ENCODE measurements at places on chromosomes 6 and 20.

GRCh38 chr6:95203153-95203754, 374.1 kb upstream of the MANEA start:
- no peaks in the 10 kb centered on the region for H3K27me3 ChIP-seq
- no peak for DNase-seq
- no peak overlapping the region for H3K27ac ChIP-seq
- H3K4me3 ChIP-seq, result no peak overlapping the region

GRCh38 chr6:145034664-145035063, 700.7 kb downstream of the EPM2A start:
- H3K4me1 ChIP-seq, result peaks cover 7% of the 10 kb centered on the region
- H3K4me3 ChIP-seq, result no peak overlapping the region
- no peaks in the 10 kb centered on the region for H3K36me3 ChIP-seq
- DNase-seq, result no peak
- no peaks in the 10 kb centered on the region for H3K27me3 ChIP-seq

DNA sequence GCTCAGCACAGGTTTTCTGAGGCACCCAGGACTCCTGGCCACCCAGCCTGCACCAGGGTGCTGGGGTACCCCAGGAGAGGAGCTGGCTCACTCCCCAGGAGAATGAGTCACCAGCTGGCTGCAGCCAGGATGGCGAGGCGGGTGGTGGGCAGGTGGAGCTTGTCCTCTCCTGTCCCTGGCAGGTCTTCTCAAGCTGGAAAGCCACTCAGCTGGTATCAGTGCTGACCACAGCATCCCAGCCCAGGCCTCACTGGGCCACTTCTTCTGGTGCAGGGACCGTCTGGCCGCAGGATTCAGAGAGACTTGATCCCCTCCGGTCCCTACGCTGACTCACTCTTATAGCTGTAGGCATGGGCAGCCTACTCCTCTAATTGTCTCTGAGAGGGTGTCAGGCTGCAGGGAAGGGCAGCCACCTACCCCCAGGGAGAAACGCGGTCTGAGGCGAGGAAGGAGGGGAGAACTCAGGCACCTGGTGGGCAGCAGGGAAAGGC, 22.2 kb downstream of the TFEB start:
- H3K36me3 ChIP-seq, result no peaks in the 10 kb centered on the region
- H3K4me1 ChIP-seq, result no peaks in the 10 kb centered on the region
- no peak overlapping the region for H3K4me3 ChIP-seq
- H3K27ac ChIP-seq, result peak overlapping the region; percentile 87
- no peaks in the 10 kb centered on the region for H3K27me3 ChIP-seq

GRCh38 chr6:46555129-46555528, 63.9 kb upstream of the RCAN2 start:
- no peak for DNase-seq
- H3K27ac ChIP-seq, result no peak overlapping the region
- no peaks in the 10 kb centered on the region for H3K4me1 ChIP-seq

DNA sequence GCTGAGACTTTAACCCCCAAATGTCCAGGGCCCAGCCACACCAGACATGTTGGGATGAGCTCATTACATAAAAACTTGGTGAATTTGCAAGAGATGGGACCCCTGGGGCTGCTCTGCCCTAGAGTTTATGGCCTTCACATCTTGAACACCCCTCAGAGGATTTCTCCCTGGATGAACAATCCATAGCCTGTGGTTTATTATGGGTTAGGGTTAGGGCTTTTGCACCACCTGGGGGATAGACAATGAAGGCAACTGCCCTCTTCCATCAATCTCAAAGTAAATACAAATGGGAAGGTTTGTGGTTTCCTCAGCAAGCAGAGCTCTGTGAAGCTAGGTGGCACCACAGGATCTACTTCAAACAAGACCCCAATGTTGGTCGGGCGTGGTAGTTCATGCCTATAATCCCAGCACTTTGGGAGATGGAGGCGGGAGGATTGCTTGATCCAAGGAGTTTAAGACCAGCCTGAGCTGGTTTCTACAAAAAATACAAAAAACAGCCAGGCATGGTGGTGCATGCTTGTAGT, 17.4 kb downstream of the SPINT3 start:
- no peaks in the 10 kb centered on the region for H3K4me1 ChIP-seq
- H3K36me3 ChIP-seq, result no peaks in the 10 kb centered on the region
- H3K4me3 ChIP-seq, result no peak overlapping the region
- no peaks in the 10 kb centered on the region for H3K27me3 ChIP-seq

GRCh38 chr6:90350689-90351554, 54.3 kb upstream of the BACH2 start:
- DNase-seq, result no peak
- no peak overlapping the region for H3K27ac ChIP-seq
- H3K27me3 ChIP-seq, result no peaks in the 10 kb centered on the region

- H3K36me3 ChIP-seq, result no peaks in the 10 kb centered on the region
- no peak overlapping the region for H3K27ac ChIP-seq
- no peaks in the 10 kb centered on the region for H3K27me3 ChIP-seq
- DNase-seq, result no peak
- H3K4me1 ChIP-seq, result no peaks in the 10 kb centered on the region
Observed at GRCh38 chr6:143007646-143008045, 53.0 kb upstream of the AIG1 start.

DNA sequence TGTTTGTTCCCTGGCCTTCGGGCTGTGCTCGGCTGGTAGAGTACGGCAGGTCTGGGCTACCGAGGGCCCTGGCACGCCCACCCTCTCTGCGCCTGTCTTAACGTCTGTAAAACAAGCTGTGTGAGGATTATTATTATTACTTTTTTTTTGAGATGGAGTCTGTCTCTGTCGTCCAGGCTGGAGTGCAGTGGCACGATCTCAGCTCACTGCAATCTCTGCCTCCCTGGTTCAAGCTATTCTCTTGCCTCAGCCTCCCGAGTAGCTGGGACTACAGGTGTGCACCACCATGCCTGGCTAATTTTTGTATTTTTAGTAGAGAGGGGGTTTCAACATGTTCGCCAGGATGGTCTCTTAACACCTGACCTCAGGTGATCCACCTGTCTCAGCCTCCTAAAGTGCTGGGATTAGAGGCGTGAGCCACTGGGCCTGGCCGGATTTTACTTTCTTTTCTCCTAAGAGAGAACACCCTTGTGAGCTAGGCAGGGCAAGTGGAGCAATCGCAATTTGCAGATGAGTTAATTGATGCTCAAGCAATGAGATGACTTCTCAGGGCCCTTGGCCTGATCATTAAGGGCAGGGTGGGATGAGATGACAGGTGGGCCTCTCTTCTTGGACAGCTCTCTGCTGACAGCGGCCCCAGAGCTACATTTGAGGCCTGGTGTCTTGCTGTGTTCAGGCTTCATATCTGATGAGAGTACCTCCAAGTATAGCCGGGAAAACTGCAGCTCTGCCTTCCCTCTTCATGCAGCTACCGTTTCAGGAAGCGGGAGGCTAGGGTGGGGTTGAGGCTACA, 859 bp upstream of the SMIM29 start:
- peak overlapping the region; percentile 95 for H3K27ac ChIP-seq
- peak overlapping the region; percentile 88 for H3K4me3 ChIP-seq
- H3K36me3 ChIP-seq, result no peaks in the 10 kb centered on the region
- H3K4me1 ChIP-seq, result peaks cover 27% of the 10 kb centered on the region
- DNase-seq, result no peak

GRCh38 chr6:83365931-83366330, 64.9 kb downstream of the ME1 start:
- no peak for DNase-seq
- no peaks in the 10 kb centered on the region for H3K27me3 ChIP-seq
- H3K4me3 ChIP-seq, result no peak overlapping the region
- no peaks in the 10 kb centered on the region for H3K36me3 ChIP-seq

DNA sequence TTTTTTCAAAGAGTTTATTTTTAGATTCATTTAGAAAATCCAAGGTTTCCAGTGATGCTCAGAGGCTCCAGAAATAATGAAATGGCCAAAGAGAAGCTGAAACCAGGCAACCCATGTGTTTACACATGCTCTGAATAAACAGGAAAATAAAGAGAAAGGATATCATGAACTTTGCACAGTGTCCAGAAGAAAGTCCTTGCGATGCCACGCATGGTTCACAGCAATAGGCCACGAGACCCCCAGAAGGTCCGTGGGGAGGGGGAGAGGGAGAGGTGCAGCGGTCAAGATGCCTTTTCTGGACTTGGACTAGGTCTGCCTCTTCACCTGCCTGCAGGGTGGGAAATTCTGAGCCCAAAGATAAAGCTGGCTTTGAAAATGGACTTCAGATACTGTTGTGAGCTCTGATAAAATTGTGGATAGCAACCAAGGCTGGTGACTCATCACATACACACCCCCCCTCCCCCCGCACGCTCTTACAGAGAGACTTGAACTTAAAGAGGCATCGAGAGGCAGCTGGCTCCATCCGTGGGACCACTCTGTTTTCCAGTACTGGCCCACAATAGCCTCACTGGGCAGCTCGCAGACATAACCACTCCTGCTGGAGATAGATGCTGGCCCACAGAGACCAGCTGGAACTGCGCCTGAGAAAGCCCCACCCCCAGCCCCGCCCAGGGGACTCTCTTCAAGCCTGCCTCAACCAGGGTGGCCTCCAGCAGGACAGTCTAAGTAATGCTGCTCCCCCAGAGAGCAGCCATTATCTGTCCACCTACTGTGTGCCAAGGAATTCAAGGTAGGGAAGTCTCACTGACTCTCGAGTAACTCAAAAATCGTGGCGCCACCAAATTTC, 21.2 kb upstream of the NFATC2 start:
- no peaks in the 10 kb centered on the region for H3K36me3 ChIP-seq
- H3K4me3 ChIP-seq, result peak overlapping the region; percentile 60
- peak overlapping the region; percentile 96 for H3K27ac ChIP-seq
- H3K4me1 ChIP-seq, result peaks cover 51% of the 10 kb centered on the region

DNA sequence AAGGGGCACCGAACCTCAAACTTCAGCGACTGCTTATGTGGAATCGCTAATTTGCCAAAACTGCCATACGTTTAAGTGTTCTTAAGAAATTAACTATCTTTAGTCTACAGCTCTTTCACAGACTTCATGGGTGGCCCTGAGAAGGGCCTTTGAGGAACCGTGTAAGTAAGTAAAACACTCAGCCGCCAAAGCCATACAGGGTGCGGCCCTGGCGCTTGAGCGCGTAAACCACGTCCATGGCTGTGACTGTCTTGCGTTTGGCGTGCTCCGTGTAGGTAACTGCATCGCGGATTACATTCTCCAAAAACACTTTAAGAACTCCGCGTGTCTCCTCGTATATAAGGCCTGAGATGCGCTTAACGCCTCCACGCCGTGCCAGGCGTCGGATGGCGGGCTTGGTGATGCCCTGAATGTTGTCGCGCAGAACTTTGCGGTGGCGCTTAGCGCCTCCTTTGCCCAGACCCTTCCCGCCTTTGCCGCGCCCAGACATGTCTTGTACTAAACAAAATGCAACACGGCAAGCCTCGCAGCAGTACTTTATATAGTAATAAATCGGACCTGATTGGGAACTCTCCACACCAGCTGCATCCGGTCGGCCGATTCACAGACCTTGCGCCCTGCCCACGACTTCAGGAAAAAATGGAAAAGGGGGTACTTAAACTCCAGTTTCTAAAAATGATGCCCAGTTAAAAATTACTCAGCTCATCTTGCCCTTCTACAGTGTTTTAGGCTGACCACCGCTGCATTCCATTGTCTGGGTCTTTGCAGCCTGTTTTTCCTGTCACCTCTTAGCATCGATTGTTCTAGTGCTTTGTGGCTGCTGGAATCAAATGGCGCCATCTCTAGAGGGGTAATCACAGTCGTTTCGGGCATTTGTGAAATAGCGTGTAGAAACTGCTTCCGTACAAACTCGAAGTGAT, 38.9 kb downstream of the OR2B2 start:
- H3K27ac ChIP-seq, result peak overlapping the region; percentile 60
- peaks cover 10% of the 10 kb centered on the region for H3K27me3 ChIP-seq
- H3K4me1 ChIP-seq, result no peaks in the 10 kb centered on the region
- no peaks in the 10 kb centered on the region for H3K36me3 ChIP-seq

GRCh38 chr6:168905451-168906090, 348.1 kb downstream of the THBS2 start:
- DNase-seq, result no peak
- H3K4me3 ChIP-seq, result no peak overlapping the region
- H3K4me1 ChIP-seq, result no peaks in the 10 kb centered on the region
- no peak overlapping the region for H3K27ac ChIP-seq
- no peaks in the 10 kb centered on the region for H3K27me3 ChIP-seq

DNA sequence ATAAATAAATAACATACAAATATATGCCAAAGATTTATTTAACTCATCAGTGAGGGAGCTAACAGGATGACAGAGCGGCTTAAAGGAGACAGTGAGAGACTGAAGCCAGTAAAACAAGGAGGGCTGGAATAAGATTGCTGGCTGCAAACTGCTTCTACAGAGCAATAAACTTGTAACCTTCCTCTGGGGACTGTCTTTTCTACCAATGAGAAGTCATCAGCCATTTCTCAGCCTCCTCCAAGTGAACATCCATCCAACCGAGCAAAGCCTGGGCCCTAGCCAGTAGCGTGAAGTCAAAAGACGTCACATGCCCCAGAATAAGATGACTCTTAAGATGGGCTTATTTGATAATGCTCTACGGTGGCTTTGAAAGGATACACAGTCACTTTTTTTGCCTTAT, 42.5 kb downstream of the CPXM1 start:
- H3K4me3 ChIP-seq, result no peak overlapping the region
- H3K27ac ChIP-seq, result no peak overlapping the region
- H3K4me1 ChIP-seq, result no peaks in the 10 kb centered on the region
- no peak for DNase-seq
- no peaks in the 10 kb centered on the region for H3K36me3 ChIP-seq
- peaks cover 8% of the 10 kb centered on the region for H3K27me3 ChIP-seq

DNA sequence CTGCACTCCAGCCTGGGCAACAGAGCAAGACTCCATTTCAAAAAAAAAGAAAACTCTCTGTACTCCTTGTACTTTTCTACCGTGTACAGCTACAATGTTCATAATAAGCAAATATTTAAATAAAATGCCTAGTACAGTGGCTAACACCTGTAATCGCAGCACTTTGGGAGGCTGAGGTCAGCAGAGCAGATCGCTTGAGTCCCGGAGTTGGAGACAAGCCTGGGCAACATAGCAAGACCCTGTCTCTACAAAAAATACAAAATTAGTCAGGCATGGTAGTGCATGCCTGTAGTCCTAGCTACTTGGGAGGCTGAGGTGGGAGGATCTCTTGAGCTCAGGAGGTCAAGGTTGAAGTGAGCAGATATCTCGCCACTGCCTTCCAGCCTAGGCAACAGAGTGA, 5.7 kb downstream of the NAPB start:
- no peak overlapping the region for H3K4me3 ChIP-seq
- no peaks in the 10 kb centered on the region for H3K27me3 ChIP-seq
- no peaks in the 10 kb centered on the region for H3K4me1 ChIP-seq
- no peak overlapping the region for H3K27ac ChIP-seq
- H3K36me3 ChIP-seq, result no peaks in the 10 kb centered on the region

GRCh38 chr20:50569864-50570836, 60.0 kb downstream of the PTPN1 start:
- H3K27me3 ChIP-seq, result no peaks in the 10 kb centered on the region
- DNase-seq, result no peak
- peak overlapping the region; percentile 29 for H3K27ac ChIP-seq
- H3K4me3 ChIP-seq, result no peak overlapping the region
- peaks cover 50% of the 10 kb centered on the region for H3K36me3 ChIP-seq

GRCh38 chr6:26604026-26604425, 7.3 kb downstream of the ABT1 start:
- H3K27me3 ChIP-seq, result no peaks in the 10 kb centered on the region
- no peaks in the 10 kb centered on the region for H3K4me1 ChIP-seq
